ENCODE measurements at places on chromosomes 6 and 20.

GRCh38 chr6:33926451-33926850 lies 122.6 kb upstream of the MLN start:
- DNase-seq, result no peak

DNA sequence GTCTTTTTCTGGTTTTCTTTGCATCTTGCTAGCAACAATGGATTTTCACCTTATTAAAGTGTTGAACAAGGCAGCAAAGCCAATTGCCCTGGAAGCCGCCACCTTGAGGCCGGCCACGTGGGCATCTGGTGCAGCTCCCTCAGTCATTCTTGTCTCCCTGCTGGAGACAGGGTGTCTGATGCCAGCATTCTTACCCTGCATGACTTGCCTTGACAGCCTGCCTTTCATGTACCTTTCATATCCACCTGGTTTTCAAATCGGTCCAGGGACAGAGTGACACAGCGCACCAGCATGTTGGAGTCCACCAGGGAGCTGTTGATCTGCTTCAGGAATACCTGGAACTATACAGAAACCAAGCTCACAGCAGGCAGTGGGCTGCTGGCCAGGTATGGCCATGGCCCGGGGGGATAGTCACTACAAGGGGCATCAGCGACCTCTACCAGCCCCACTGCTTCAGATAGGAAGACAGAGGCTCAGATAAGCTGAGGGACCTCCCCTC lies 49.8 kb downstream of the MYH7B start:
- DNase-seq, result no peak

DNA sequence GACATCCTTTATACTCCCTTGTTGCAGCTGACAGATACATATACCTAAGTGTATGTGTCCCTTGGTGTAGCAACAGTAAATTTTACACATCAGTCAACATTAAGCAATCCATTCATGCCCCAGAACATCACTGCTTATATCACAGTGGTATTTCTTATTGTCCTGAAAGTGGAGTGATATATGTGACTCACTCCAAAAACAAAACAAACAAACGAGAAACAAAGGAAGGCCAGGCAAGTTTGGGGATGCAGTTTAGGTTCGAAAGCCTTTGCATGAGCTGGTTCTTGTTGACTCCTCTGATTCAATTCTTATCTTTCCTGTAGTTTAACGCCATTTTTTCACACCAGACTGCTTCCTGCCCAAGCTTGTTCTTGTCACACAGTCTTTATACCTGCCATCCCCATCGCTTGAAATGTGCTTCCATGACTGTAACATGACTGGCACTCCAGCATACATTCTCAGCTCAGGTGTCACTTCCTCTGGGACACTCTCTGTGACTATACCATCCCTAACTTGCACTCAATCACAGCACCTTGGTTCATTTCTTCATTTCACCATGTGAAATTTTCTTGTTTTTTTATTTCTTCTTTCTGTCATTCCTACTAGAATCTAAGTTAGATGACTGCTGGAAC lies 125.0 kb upstream of the TSHZ2 start:
- DNase-seq, result no peak

GRCh38 chr6:17979479-17979878 lies 8.0 kb downstream of the KIF13A start:
- no peak for DNase-seq

- no peak for DNase-seq
These were observed 20.9 kb upstream of the PNPLA1 start for GRCh38 chr6:36248980-36249379.

GRCh38 chr6:42315991-42316970 lies 98.6 kb upstream of the MRPS10 start:
- DNase-seq, result no peak

- DNase-seq, result no peak
These were observed 6.7 kb downstream of the POU3F2 start for GRCh38 chr6:98840996-98841513.

Measured in stimulated activated CD4-positive, alpha-beta T cell treated with anti-CD3 and anti-CD28 coated beads, TNF-alpha, amount 100 ng/mL, for 4 hours (primary cell).